ENCODE measurements at places on chromosomes 3 and 15.
A peak's percentile ranks its signal among the peaks of the same experiment; 100 is the strongest.

GRCh38 chr3:9195390-9195789 is 54.1 kb downstream of the SRGAP3 start:
- peak; percentile 85 for DNase-seq

DNA sequence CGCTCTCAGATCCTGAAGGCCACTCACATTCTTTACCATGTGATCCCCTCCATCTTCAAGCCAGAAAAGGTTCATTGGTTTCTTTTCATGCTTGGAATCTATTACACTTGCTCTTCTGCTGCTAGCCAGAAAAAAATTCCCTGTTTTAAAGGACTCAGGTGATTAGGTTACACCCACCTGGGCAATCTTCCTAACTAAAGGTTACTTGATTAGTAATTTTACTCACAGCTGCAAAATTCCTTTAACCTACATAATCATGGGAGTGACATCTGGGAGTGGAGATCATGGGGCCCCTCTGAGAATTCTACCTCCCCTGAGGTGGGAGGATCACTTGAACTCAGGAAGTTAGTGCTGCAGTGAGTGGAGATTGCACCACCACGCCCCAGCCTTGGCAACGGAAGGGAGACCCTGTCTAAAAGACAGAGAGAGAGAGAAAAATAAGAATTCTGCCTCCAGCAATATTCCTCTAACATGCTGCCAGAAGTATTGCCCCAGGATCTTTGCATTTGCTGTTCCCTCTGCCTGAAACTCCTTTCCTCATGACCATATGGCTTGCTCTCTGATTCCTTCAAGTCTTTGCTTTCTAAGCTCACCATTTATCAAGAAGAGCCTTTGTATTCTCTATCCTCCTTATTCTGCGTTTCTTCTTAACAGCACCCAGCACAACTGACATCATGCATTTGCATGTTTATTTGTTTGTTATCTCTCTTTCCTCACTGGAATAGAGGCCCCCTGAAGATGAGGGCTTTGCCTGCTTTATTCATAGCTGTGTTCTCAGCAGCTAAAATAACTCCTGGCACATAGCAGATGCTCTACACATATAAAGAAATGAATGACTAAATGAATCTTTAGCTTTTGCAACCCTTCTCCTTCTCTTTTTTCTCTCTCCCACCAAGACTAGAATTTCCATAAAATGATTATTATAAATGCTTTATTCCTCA is 68.2 kb downstream of the EDEM1 start:
- no peak for DNase-seq

DNA sequence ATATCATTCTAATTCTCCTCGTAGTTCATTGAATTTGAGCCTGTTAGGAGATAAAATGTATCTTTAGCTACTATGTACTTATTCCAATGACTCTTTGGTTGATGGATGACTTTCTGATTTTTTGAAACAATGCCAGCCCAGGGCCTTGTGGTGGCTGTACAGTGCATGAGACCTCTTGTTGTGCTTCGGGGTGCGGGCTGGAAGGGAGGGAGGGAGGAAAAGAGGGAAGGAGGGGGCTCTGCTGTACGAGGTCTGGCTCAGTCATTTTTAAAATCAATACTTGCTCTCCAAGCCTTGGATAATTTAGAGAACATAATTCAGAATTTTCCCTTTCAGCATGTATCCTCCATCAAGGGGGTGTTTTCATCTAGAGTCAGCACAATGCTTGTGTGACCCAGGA is 399.7 kb upstream of the ONECUT1 start:
- no peak for DNase-seq

DNA sequence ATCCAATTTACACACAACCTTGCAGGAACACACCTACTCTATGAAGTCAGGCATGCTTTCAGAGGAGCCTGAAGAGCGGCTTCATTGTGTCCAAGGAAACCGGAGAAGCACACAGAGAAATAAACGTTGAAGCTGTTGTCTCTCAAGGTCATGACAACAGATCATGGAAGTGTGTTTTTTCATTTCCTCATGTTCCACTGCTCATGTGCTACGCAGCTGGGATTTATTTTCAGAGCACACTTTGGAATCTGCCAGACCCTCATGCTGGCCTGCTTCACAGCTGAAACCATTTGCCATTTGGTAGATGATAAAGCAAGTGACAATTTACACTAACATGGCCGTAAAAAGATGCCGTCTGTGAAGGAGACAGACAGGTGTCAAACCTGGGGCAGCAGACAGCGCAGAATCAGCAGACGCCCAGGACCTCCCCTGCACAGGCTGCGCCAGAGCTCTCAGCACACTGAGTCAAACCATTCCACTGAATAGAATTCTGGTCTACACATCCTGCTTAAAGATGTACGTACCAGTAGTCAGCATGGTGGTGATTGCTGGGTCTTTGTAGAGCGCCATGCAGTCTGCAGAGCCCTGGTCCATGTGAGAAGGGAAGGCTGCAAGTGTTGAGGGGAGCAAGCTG is 99.3 kb downstream of the ARNT2 start:
- DNase-seq = no peak

DNA sequence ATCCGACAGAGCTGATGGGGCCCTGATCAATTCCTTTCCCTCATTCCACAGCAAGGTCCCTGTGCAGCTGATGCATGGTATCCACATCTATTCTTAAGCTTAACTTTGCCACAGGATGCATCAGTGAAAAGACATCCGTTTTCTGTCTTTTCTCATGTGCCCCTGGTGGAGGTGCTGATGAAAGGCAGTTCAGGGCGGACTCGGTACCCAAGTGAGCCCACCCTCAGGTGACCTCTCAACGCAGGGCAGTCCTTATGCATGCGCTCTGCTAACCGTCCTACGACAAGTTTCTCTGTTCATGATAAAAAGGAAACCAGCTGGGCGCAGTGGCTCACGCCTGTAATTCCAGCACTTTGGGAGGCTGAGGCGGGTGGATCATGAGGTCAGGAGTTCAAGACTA is 251.4 kb downstream of the ADAMTS17 start:
- DNase-seq = no peak

GRCh38 chr3:157312376-157312745 is 124.3 kb upstream of the PTX3 start:
- DNase-seq = no peak

- DNase-seq = no peak
Observed at GRCh38 chr3:142998439-142998838, 2.9 kb upstream of the U2SURP start.

DNA sequence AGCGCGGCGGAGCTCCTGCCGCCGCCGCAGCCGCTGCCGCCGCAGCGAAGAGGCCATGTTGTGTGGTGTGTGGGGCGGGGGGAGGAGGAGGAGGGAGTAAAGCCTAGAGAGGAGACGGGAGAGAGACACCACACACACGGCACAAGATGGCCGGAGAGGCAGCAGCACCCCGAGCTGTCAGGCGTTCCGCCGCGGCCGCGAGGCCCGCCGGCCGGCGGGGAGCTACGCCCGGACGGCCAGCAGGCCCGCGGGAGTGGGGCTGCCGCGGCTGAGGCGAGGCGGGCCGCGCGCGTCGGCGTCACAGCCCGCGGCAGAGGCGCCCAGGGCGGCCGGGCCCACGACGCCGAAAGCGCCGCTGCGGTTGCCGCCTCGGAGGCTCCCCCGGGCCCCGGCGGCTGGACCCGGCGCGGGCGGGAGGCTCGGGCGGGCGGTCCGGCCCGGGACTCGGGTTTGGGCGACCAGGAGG is 17.4 kb upstream of the CHD2 start:
- DNase-seq = no peak

DNA sequence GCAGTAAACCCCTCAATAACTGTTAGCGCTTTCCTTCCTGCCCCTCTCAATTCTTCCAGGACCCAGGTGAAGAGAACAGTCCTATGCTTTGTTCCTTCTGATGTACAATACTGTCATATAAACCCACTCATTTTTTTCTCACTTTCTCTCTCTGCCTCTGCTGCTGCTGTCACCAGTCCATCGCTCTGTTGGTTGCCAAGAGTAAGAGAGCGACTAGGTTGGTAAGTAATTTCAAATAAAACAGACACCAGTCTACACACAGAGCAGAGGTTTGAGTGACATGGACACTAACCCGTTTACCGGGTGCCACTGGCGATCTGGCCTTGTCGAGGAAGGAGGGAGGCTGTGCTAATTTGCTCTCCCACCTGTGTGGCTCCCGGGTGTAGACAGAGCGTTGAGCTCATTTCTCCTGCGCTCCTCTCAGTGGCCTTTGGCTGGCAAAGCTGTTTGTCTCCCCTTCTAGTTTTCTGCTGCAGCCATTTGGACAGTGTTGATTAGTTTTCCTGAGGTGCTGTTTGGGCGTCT is 215.4 kb downstream of the THSD4 start:
- DNase-seq = no peak

DNA sequence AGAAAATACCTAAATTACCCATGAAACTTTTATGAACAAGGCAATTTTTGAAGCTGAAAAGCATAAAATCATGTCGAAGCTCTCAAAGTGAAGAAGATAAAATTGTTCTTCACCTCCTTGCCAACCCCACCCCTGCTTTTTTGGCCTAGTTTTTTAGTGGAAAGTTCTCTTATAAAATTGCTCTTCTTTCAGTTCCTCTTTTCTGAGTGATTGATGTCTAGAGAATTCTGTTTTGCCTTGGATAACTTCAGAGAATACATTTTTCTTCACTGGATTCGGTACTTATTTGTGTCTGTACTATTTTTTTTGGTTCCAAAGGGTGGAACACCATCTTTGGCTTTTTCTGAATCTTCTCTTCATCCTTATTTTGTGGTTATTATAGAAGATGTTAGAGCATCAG is 25.0 kb upstream of the PYDC2 start:
- no peak for DNase-seq

- no peak for DNase-seq
Observed at GRCh38 chr3:6532101-6532500, 328.8 kb upstream of the GRM7 start.

DNA sequence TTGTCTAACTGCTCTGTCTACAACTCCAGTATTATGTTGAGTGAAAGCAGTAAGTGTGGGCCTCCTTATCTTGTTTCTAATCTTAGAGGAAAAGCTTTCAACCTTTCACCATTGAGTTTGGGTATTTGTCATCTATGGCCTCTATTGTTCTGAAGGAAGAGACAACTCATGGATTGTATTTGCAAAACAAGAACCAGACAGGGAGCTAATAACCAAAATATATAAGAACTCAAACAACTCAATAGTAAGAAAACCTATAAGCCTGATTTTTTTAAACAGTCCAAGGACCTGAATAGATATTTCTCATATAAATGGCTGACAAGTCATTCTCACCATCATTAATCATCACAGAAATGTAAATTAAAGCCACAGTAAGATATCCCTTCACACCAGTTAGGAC is 113.0 kb downstream of the TAFA4 start:
- no peak for DNase-seq

DNA sequence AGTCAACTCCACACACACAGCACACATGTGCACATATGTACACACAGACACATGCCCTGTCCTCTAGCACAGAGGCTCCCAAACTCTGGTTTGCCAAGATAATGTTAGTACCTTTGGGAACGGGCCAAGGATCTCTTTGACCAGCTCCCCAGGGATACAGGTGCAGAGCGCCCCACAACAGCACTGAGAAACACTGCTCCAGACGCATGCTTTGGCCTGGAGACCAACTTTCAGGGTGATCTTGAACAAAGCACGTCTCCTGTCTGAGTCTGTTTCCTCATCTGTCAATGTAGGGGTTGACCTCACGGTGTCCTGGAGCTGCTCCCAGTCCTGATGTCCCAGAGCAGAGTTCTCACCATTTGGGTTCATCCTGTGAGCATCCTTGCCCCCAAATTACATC is 15.9 kb upstream of the SKOR1 start:
- DNase-seq = no peak

GRCh38 chr3:16916840-16917239 is 32.1 kb downstream of the PLCL2 start:
- no peak for DNase-seq

DNA sequence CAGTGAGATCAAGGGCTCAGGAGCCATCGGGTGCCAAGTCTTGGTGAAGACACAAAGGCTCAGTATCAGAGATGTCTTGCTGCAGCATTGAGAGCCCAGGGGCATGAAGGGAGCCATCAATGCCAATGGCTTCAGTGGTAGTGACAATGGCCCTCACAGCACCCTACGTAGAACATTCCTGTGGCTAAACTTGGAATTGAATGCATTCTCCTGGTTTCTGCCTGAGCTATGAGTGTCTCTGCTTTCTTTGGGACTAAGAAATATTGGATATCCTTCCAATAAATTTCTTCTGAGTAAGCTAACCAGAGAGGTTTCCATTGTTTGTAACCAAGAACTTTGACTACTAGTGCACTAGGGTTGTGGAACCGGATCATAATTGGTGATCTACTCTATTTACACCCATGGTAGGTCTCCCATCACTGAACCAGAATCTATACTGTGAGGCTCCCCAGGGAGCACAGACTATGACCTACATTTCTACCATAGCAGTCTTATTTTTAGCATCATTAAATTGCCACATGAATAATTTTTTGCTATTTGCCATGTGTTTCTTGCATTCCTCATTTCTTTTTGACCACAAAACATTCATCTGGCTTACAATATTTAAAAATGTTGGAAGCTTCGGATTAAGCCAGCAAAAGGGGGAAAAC is 31.6 kb upstream of the PDZRN3 start:
- no peak for DNase-seq

GRCh38 chr3:55951388-55951787 is 464.3 kb upstream of the WNT5A start:
- no peak for DNase-seq

DNA sequence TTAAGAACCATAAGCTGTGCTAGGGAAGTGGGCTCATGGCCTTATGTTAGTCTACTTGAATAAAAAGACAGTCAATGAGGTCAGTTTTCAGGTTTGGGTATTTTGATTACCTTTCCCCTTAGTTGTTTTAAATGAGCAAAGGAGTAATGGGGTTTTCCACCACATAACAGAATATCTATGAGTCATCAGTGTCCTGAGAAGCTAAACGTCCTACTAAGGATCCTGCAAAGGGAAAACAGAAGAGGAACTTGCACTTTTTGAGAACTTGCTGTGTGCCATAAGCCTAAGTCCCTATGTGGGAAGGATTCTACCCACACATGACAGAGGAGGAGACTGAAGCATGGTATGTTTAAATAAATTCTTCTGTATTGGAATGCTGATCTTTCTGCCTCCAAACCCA is 292.8 kb upstream of the TMC3 start:
- DNase-seq = no peak

DNA sequence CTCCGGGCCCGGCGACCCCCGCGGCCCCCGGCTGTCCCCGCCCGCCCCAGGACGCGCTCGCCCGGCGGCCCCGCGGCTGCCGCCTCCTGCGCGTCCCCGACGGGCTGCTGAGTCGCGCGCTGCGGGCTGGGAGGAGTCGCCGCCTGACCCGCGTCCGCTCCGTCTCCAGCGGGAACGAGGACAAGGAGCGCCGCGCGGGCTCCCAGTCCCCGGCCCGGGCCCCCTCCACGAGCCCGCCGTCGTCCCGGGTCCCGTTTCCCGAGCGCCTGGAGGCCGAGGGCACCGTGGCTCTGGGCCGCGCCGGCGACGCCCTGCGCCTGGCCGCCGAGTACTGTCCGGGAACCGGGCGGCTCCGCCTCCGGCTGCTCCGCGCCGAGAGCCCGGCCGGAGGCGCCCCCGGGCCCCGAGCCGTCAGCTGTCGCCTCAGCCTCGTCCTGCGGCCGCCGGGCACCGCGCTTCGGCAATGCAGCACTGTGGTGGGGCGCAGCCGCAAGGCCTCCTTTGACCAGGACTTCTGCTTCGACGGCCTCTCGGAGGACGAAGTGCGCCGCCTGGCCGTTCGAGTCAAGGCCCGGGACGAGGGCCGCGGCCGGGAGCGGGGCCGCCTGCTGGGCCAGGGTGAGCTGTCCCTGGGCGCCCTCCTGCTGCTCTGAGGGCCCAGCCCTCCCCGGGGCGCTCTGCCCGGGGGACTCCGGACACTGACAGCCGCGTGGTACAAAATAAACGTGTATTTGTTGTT is 1.5 kb downstream of the C2CD4A start:
- peak; percentile 58 for DNase-seq

- no peak for DNase-seq
Observed at GRCh38 chr3:187025254-187025655, 94.9 kb downstream of the ST6GAL1 start.
